ENCODE measurements at places on chromosomes 11 and 22. TPM values are rescaled to one million over a fixed set of nuclear protein-coding genes. Genes with fewer than 3 reads are reported as not detected.

Gene PDE2A
- total RNA-seq = 0.74 TPM

Gene SMC1B
- 0.10 TPM for total RNA-seq

Gene CAVIN3
- total RNA-seq = 31.1 TPM

Gene CRYBB3
- 0.67 TPM for total RNA-seq

DNA sequence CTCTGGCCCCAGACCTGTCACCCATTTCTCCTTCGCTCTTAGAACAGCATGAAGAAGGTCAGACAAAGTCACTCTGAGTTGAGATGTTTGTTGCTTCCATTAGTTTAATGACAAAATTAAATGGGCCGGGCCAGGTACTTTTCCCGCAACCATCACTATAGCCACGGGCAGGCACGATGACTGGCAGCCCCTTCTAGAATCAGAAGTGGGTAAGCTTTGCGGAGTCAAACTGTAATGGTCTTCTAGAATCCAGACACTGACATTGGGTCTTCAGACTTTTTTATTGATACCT, 2.3 kb upstream of the ACR start:
- no peak for DNase-seq

DNA sequence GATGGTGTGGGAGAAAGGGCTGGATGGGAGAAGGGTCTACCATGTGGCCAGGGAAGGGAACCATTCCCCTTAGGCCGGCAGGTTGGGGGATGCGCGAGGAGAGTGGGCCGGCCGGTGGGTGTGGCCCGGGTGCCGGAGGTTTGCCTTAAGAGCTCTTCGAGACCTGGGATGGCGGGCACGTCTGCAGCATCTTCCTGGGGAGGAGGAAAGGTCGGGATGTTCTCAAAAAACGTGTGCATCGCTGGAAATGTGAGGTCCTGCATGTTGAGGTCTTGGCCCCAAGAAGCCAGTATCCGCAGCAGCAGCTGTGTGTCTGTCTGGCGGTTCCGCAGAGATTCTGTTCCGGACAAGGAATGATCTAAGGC, 1.4 kb downstream of the NAV2 start:
- peak; percentile 28 for DNase-seq

- DNase-seq = no peak
These were observed 743.8 kb downstream of the NTM start for GRCh38 chr11:132114185-132114584.

DNA sequence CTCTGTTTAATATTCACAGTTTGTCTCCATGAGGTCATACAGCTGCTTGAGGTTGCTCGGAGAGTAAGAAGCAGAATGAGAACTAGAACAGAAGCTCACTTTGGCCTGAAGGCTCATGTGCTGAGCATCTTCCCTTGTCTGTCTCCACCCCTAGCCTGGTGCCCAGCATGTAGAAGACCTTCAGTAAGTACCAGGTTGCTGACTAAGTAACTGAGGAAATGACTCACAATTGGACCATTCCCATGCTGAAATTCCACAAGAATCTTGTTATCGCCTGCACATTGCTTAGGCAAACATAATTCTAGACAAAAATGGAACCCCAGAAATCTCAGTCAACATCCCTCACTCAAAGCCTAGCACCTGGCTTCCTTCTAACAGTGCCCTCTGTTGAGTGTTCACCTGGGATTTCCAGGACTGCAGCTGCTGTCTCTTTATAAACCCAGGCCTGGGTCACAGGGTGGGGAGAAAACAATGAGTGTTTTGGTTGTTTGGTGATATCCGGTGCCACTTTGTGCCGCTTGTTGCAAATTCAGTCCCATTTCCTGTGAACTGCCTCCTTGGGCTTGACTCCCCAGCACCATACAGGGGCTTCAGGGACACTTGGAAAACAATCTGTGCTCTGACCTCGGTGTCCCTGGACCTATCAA, 406.8 kb downstream of the ETS1 start:
- peak; percentile 53 for DNase-seq

DNA sequence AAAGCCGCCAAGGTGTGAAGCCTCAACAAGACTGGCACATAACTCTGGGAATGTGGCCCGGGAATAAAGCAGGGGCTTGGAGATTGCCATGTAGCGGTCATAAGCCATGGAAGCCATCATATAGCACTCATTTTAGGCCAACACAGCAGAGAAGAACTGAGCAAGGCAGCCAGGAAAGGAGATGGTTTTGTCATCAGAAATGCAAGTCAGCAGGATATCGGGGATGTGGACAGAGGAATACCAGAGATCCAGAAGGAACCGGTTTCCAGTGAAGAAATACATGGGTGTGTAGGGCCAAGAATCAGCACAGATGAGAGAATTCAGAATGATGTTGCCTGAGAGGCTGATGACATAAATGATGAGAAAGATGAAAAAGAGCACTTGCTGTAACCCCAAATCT, 3.0 kb upstream of the OR9G4 start:
- no peak for DNase-seq
